ENCODE measurements at places on chromosomes 2 and 18.
A peak's percentile ranks its signal among the peaks of the same experiment; 100 is the strongest.

GRCh38 chr18:10124967-10125366 is 211.2 kb downstream of the VAPA start:
- no peak for DNase-seq

DNA sequence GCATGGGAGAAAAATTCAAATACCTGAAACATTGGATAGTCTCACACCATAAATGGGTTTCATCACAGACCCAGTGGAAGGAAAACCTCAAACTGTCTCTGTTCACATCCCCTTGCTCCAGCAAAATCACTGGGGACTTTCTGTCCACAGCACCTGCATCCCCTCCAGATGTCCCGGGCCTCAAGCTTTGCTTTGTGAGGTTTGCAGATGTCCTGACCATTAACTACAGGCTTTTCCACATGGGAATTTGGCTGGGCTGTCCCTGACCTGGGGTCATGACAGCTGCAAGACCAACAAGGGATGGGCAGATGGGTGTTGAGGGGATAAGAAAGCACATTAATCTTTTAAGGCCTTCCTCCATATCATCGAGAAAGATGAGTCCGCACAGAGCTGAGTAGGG is 427.9 kb downstream of the TXNL1 start:
- no peak for DNase-seq

DNA sequence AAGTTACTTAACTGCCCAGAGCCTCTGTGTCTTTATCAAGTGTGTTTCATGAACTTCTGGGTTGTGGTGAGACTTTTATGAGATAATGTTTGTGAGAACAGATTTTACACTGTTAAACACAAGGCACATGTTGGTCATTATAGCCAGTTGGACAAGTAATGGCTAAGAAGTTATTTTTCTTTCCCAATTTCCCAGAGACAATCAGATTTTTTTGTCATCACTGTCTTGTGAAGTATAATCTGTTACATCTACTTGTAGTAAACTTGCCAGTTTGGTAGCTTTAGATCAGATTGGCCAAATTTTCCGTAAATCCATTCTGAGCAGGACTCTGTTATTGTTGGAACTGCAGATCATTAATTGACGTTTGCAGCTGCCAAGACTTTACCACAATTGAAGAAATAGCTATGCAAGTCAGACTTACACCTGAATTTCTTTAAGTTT is 838.8 kb downstream of the SLC4A3 start:
- DNase-seq: no peak

- no peak for DNase-seq
Measured at GRCh38 chr2:224927011-224927410, 115.3 kb downstream of the DOCK10 start.

GRCh38 chr2:188601927-188602326 is 310.3 kb downstream of the GULP1 start:
- DNase-seq: no peak

DNA sequence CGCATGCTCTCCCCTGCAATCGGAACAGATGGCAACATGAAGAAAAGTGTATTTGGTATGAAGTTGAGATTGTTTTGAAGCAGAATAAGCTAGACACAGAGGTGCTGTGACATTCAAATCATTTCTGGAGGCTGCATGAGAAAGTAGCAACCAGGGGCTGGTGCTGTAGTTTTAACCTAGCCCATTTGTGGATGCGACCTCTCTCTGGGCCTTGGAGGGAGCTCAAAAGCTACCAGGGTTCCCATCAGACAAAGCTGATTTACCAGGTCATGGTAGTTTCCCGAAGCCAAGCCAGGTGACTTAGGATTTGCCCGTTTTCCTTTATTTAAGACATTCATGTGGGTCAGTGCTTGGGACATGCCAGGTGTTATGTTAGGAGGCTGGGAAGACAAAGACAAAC is 77.5 kb downstream of the CIB4 start:
- no peak for DNase-seq

- no peak for DNase-seq
Measured at GRCh38 chr2:238291550-238292281, 3.3 kb upstream of the PER2 start.

DNA sequence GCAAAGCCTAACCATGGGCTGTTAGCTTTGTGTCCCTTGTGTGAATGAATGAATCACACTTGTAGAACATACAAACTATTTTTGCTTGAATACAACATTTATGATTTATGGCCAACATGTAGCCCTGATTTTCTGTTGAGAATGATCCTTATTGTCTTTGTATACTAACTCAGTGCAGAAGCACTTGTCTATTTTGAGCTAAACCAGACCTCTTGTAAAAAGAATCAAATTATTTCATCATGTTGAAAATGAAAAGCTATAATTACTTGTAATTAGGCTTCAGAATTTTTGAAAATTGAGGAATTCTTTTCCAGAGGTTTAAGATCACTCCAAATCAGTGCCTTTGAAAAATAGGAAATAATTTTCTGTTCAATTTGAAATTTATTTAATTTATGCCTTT is 85.9 kb downstream of the ZNF407 start:
- no peak for DNase-seq

DNA sequence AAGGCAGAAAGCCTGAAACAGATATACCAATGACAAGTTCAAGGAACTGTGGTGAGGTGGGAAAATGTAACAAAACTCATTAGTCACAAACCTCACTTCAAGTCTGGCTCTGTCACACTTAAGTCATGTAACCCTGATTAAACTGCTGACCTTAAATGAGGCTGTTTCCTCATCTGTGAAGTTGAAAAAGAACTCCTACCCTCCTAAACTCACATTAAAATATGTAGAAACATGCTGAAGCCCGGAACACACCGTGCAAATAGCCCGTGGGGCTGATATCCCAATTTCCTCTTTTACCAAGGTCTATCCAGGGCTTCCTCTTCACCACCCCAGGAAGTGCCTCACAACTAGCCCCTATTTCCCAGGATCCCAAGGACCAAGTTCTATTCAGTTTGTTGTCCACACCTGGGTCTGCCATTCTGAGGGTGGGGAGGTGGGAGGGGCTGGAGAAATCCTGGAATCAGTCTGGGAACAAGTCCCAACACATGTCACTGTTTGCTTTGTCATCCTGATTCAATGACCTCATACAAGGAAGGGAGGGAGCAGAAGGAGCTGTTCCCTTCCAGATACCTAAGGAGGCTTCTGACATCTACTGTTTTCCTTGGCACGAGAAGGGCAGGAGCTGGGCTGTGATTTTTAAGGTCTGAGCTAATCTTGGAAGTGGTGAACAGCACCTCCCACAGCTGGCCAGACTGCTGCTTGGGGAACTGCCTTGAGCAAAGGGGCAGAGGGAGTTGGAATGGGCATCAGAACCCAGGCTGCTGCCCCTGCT is 42.3 kb downstream of the SLC4A1AP start:
- DNase-seq: peak; percentile 100

GRCh38 chr2:72932045-72932740 is 14.9 kb downstream of the EMX1 start:
- DNase-seq: peak; percentile 29

DNA sequence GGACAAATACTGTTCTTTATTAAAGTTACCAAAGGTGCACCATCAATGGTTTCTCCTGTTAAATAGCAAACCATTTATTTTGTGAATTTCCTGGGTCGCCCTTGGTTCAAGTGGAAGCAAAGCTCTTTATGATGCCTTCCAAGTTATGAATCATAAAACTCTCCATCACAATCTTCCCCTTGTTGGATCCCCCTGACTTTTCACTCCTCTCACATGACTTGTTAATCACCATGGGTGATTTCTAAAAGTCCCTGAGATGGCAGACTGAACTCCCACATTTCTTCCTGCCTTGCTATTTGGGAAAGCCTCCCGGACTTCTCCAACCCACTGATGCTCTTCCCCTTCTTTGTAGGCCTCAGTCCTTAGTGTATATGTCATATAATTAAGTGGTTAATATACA is 176.0 kb downstream of the THADA start:
- no peak for DNase-seq

GRCh38 chr2:201774546-201774945 is 6.2 kb downstream of the ALS2 start:
- DNase-seq: no peak

DNA sequence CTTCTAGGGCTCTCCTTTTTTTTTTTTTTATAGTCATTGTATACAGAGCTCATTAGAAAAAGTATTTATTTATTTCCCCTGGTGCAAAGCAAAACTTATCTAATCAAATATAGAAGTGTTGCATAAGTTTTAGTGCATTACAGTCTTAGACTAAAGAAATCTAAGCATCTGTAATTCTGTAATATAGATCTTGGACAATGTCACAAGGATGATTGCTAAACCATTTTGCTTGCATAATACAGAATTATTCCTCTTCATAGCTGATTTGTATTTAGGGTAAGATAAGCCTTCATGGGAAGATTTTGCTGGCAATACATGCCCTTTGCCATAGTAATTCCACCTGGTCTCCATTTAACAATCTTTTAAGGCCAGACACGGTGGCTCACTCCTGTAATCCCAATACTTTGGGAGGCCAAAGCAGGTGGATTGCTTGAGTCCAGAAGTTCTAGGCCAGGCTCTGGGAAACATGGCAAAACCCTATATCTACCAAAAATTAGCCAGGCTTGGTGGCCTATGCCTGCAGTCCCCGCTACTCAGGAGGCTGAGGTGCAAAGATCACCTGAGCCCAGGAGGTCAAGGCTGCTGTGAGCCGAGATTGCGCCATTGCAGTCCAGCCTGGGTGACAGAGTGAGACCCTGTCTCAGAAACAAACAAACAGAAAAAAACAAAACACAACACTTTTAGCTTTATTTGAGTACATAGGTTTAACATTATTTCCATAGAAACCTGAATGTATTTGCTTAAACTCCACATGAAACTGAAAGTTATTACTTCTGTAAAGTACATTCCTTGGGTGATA is 2.2 kb upstream of the ACADL start:
- DNase-seq: no peak

DNA sequence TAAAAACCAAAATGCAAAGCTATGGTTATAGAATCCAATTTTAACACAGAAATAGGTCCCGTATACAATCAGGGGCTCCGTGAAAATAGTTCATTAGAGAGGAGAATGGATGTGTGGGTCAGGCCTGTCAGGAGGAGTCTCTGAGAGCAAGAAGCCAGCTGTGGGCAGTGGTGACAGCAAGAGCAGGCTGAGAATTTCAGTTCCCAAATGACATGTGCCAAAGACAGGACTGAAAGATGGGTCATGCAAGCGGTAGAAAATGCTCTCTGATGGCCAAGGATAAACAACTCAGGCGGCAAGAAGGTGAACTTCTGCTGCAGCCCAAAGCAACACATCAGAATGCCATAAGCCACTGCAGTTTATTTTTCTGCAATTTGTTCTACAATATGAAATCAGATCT is 100.4 kb downstream of the CCDC141 start:
- no peak for DNase-seq

GRCh38 chr2:134153294-134153880 is 100.5 kb upstream of the MGAT5 start:
- DNase-seq: no peak

- DNase-seq: no peak
Measured at GRCh38 chr2:235780401-235780800, 286.6 kb downstream of the AGAP1 start.

- DNase-seq: no peak
Measured at GRCh38 chr2:65436824-65437221, 4.4 kb upstream of the SPRED2 start.

DNA sequence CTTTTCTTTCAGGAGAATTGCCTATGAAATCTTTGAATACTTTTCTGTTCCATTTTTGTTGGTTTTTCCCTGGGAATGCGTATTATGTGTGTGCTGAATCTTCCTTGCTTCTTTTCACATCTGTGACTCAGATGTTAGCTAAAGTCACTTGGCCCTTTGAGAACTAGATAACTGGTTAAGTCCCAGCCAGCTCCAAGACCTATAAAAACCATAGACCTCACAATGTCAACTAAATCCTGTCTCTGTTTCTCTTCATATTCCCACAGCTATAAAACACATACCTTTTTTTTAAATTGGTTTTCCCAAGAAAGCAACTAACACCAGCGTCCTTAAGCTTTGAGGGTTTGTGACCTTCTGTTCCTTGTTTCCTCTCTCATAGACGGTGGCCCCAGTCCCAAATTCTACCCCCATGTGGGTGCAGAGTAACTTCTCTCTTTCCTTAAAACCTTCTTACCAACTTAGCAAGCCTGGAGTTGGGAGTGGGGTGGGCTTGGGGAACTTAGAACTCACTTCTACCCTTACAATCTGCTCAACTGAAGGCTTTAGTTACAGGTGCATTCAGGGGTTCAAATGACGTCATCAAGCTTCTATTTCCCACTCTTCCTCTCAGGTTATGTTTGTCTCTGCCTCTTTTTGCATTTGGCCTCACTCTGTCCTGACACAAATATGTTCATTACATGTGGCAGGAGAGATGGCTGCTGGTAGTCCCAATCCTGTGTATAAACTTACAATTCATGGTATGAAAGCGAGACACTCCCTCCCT is 58.1 kb upstream of the TGIF1 start:
- no peak for DNase-seq

- peak; percentile 10 for DNase-seq
Measured at GRCh38 chr2:162989507-162989906, 150.9 kb upstream of the KCNH7 start.

DNA sequence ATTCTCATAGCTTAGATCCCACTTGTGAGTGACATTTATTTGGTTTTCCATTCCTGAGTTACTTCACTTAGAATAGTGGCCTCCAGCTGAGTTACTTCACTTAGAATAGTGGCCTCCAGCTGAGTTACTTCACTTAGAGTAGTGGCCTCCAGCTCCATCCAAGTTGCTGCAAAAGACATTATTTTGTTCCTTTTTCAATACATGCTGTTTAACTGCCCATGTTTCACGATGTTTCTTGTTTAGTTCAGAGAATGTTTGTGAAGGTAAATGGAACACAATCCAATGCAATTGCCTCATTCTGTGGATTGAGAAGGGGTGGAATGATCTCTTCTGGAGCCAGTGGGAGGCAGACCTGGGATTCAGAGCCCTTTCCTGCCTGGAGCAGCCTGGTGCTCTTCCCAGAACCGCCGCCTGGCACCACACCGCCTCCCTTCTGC is 273.5 kb upstream of the ATP5MC3 start:
- no peak for DNase-seq

GRCh38 chr2:144372410-144373080 is 147.4 kb downstream of the ZEB2 start:
- DNase-seq: no peak

DNA sequence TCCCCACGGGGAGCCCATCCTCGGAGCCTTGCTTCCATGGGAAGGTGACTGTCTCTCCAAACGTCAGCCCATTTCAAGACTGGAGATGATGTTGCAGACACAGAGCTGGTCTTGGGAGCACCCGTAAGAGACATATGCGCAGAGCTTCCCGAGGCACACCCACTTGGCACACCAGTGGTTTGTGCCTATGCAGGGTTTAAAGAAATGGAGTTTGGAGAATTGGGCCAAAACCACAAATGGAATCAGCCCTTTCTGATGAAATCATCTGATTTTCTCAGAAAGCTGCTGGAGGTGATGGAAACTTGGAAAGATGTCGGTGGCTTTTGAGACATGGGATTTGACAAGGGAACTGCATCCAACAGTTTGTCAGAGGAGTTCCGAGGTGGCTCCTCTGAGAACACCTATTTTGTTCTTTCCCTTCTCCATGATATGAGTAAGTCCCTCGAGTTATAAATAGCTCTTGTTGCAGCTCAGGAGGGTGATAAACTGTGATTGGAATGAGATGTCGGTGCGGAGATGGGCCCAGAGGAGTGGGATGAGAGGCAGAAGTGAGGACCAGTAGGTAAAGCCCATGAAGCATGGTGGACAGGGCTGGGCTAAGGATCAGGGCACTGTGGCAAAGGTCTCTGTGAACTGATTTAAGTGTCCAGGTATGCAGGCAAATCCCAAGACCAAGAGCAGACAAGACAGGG is 225.7 kb downstream of the ACKR3 start:
- DNase-seq: no peak

- DNase-seq: no peak
Measured at GRCh38 chr2:100624536-100624935, 61.7 kb downstream of the PDCL3 start.

All from epithelial cell of esophagus (primary cell).